ENCODE measurements at places on chromosomes 7 and 10.

GRCh38 chr7:117808910-117809705 lies 64.1 kb downstream of the CTTNBP2 start:
- DNase-seq = no peak

DNA sequence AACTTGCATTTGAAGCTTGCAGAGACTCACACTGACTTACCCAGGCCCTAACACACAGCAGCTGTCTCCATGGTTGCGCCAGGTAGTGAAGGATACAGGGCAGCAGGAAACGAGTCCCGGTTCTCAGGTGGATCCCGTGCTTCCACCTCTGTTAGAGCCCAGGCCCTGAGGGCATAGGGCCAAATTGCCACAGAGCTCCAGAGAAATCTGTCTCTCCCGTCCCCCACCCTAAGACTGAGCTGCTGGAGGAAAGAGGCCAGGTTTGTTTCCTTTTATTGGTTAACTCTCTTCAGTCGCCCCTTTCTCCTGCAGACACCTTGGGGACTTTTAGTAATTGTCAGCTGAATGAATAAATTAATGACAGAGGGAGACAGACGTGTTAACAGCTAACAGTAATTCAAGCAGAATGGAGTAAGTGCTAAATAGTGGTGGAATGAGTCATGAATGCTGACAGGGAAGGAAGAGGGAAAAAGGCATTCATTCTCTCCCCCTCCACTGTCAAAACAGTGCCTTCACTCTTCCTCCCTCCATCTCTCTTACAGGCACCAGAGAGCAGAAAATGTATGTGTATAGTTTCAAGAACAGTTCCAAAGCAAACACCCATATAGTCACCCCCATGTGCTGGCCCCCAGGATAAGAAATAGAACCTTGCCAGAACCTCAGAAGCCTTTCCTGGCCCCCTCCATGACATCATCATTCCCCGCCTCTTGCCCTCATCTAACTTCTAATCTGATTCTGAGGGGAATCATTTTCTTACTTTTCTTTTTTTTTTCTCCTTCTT lies 16.8 kb upstream of the DLG5 start:
- DNase-seq = no peak

DNA sequence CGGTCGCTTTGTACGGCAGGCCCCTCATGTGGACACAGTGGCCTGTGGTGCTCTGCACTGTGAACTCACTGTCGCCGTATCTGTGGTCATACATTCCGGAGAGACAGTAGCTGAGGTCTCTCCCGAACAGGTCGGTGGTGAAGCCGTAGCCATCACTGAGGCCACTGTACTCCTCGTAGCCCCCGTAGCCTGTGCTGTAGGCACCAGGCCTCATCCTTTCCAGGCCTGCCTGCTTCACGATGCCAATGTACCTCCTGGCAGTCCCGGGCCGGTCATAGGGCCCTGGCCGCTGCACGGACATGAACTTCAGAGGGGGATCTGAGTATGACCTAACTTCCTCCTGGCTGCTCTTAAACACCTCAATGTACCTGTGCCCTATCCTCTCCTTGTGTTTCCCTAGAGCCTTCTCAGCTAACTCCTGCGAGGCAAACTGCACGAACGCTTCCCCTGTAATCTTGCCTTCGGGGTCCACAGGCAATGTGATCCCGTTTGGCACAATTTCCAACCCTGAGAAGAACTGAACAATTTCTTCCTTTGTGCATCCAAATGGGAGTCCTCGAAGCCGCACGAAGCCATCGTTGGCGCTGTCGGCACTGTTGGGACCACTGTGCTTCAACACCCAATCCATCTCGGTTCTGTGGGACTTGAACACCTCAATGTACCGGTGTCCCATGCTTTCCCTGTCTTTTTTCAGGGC lies 15.7 kb downstream of the FXYD4 start:
- no peak for DNase-seq

DNA sequence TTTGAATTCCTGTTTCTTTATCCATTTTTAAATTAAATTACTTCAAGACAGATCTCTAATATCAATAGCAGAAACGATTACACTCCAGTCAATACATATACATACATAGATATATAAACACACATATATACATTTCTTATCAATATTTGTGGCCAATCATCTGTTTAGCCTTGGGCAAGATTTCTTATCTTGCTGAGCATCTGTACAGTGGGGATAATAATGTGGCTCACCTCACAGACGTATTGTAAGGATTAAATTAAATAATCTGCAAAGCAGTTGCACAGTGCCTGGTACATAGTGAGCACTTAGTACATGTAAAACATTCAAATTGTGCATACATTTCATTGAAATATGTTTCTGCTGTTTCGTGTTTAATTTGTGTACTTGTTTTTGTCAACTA lies 17.5 kb upstream of the CACNB2 start:
- DNase-seq = no peak

DNA sequence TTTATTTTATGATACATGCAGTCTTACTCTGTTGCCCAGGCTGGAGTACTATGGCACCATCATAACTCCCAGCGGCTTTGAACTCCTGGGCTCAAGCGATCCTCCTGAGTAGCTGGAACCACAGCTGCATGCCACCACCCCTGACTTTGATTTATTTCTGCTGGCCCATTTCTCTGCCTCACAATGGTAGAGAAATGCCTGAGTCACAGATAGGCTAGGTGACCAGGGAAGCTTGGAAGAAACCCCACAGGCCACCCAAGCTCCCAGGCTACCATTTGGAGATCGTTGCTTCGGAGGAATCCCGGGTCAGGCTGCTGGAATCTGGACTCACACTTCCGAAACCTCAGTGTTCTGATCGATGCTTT lies 17.4 kb upstream of the BAIAP2L1 start:
- DNase-seq = no peak

GRCh38 chr7:4045450-4045849 lies 636.6 kb upstream of the FOXK1 start:
- DNase-seq = no peak

DNA sequence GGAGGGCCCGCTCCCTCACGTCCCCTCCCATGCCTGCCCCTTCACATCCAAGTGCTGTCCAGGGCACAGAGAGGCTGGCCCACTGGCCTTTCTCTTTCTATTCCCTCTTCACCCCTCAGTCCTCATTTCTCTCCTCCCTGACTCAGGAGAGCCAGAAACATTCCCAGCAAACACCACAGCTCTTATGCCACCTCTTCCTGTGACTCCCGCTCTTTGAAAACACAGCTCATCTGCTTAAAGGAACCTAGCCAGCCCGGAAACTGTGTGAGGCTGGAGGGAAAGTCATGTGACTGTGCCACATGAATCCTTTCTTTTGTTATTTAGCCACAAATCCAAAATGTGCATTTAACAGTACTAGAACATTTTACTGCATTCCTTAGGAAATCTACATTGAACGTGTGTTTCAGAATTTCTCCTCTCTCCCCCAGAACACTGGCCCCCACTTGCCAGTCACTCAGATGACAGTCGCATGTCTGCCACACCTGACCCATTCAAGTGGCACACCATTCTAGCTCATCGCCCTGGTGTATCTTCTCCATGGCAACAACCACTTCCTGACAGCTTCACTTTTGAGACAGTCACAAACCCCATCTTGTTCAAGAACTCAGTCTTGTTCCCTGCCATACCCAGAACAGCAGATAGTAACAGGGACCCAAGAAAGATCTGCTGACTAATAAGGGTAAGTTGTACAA lies 42.8 kb downstream of the GRB10 start:
- DNase-seq = peak; percentile 55

DNA sequence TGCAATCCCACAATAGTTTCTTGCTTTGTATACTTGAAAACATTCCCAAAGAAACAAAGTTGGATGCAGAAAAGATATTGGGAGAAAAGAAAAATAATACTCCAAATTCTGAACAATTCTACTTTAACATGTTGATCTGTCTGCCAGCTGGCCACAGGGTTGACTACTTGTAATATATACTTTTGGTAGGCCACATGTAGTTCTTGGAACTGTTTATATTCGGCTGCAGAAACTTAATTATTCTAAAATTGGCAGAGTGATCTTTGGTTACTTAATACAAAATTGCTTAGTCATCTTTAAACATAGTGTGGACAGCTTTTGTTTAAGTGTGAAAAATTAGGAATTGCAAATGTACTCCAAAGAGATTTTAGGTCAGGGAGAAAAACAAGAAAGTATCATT lies 76.0 kb downstream of the CALD1 start:
- no peak for DNase-seq

DNA sequence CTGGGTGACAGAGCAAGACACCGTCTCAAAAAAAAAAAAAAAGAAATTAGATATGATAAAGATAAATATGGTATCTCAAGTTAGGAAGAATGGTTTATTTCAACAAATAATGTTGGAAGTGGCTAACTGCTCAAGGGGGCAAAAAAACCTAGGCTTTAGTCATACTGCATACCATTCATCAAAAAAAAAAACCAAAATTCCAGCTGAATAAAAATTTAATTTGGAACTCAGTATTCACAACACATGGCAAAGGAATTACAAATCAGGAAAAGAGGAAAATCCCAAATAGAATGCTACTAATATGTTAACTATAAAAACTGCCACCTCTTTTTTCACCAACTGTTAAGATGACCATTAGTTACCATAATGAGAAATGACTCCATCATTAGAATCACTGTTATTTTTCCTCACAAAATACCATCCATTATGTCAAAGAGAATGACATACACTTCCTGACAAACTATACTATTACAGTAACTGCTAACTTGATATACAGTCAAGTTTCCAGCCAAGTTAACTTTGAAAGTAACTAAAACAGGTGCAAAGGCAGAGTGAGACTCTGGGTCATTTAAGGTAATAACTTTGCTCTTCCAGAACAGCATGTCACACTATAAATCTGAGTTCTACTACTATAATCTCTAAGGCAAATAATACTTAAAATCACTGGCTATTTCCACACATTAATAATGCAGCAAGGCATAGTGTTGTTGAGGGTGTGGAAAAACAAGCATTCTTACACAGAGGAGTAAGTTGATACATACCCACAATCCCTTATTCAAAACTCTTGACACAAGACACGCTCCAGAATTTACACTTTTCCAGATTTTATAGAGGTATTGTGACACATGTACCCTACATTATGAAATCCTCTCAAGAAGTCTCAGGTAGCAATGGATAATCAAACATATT lies 10.2 kb downstream of the KBTBD2 start:
- DNase-seq = no peak

DNA sequence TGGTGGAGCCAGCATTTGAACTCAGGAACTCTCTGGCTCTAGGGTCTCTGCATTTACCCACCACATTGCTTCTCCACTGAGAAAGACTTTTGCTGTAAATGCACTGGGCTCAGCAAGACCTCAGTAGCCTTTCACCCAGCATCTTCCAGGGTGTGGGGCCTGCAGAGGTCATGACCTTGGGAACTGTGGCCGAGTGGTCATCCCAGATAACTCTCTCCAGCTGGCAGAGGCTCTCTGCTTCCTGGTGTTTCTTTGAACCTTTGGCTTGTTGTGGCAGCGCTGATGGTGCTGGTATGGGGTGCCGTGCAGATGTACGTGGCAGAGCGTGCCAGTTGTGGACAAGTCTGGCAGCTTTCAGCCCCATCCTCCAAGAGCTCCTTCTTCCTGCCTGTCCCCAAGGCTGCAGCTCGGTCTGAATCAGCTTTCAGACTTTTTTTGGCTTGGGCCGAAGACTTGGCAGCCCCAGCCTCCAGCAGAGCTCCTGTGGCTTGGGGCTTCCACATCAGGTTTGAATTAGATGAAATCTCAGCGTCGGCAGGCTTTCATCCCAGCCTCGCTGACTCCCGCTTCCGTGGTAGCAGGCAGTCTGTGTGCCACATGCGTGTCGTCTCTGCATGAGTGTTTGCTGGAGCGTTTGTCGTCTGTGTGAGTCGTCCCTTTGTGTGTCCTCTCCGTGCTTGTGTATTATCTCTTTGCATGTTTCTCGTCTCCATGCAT lies 21.5 kb downstream of the ADAMTS14 start:
- no peak for DNase-seq

GRCh38 chr10:43731486-43731885 lies 82.8 kb upstream of the ZNF32 start:
- DNase-seq = no peak

GRCh38 chr7:143372070-143372469 lies 9.1 kb upstream of the ZYX start:
- peak; percentile 88 for DNase-seq

- no peak for DNase-seq
Observed at GRCh38 chr7:151251328-151251688, 2.8 kb upstream of the SMARCD3 start.

DNA sequence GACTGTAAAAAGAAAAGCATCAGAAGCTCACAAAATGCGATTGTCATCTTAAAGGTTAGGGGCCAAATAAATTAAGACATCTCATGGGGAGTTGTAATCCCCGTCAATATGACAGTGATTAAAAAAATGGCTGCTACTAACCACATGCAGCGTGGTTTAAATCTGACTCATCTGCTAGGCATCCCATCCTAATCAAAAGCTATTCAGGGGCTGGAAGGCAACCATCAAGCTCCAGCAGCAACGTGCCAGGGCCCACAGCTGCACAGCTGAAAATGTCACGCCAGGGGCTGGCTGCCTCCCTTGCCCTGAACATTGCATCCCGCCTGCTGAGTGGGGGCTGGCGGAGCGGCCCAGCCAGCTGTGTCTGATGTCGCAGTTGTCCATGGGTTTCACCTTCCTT lies 66.3 kb upstream of the FRMD4A start:
- peak; percentile 81 for DNase-seq

DNA sequence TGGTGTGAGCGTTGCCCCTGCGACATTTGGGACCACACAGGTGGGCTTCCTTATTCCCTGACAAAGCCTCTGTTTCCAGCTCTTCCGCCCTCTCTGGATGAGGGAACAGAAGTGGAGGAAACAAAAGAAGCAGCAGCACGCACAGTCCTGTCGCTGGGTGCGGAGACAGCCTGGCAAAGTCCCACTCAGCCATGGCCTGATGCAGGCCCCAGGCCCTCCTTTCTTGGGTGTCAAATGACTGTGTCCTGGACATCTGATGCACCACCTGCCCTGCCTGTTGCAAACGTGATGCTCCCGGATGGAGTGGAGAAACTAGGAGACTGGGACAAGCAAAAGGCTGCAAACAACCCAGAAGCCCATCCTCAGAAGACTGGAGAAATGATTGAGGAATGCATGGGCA lies 20.7 kb downstream of the ZMIZ2 start:
- no peak for DNase-seq

GRCh38 chr10:102869258-102870198 lies at the start of gene AS3MT:
AS3MT (plus strand) TSS chr10:102869470; CDS start chr10:102869593, 123 bp downstream.
- peak; percentile 35 for DNase-seq

GRCh38 chr7:50505553-50506210 lies 55.5 kb upstream of the FIGNL1 start:
- no peak for DNase-seq

GRCh38 chr10:53983431-53983830 lies 817.6 kb downstream of the PCDH15 start:
- no peak for DNase-seq

Data from head of caudate nucleus (tissue), 42 donors.